ENCODE measurements at places on chromosomes 1 and 21.

DNA sequence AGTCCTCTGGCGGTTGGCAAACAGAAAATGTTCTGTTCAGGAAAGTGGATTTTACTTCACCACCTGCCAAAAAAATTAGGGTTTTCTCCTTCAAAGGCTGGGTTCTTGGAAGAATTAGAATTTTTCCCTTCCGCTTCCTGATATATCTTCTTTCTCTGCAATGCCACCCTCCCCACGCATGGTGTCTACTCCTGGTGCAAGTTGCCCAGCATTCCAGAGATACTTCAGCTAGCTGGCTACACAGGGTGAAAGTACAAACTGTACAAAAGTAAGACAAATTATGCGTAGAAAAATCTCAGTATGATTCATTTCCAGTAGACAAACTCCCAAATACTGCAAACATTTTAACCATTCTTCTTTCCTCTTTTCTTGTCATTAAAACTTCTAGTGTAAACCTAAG, 430.1 kb upstream of the ESRRG start:
- no peak for DNase-seq

DNA sequence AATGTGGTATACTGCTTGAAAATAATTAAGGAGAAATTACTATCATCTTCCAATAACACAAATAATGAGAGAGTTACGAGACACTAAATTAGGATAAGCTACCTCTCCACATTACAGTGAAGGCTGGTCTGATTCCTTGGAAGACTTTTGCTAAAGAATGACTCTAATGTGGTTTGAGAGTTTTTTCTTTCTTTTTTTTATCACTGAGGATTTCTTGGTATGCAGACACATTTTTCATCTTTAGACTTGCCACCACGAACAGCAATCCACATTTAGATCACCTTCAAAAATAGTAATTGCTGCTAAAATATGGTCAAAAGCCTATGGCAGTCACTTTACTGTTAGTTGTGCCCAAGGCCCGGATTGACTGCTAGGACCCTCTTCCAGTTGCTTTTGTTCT, 16.6 kb upstream of the TMEM35B start:
- DNase-seq = no peak

- DNase-seq = no peak
Measured at GRCh38 chr1:45629035-45629434, 5.2 kb upstream of the CCDC17 start.

DNA sequence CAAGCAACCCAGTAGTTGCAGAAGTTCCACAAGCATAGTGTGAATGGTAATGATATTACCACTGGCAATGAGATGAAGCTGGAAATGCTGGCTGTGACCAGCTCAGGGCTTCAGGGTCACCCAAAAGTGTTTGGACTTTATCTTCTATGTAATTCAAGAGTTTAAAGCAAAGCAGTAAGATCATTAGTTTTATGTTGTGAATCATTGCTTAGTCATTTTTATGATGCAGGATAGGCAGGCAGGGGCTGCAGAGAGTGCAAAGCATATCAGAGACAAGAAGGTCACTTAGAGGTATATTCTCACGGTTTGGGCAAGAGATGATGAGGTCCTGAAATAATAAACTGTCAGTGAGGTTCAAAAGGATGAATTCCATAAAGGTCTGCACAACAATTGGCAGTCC, 147.4 kb downstream of the OLFM3 start:
- no peak for DNase-seq

DNA sequence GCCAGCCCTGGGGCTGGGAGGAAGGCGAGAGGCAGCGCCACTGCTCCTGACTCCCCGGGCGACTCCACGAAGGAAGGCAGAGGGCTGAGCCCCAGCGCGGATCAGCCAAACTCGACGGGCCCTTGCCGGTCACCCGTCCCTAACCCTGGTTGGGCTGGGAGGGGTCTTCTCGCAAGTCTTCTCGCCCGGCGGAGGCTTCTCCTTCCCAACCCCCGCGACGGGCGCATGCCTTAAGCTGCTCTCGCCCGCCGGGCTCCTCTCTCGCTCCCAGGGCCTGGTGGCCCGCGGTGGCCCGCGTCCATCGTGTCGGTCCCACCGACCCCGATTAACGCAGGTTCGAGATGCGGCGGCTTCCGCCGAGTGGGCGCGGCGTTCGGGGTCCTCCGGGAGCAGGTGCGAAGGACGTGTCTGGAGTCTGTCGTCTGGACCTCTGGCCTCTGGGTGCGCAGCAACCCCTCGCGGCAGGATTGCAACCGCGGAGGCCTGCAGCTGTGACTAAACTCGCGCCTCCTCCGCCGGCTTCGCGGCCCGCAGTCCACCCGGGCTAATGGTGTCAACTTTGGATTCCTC, 29.0 kb upstream of the PPM1J start:
- DNase-seq = no peak

GRCh38 chr1:101992821-101993575, 3.7 kb downstream of the OLFM3 start:
- no peak for DNase-seq

GRCh38 chr1:27216466-27216865, 18.0 kb upstream of the WDTC1 start:
- no peak for DNase-seq

DNA sequence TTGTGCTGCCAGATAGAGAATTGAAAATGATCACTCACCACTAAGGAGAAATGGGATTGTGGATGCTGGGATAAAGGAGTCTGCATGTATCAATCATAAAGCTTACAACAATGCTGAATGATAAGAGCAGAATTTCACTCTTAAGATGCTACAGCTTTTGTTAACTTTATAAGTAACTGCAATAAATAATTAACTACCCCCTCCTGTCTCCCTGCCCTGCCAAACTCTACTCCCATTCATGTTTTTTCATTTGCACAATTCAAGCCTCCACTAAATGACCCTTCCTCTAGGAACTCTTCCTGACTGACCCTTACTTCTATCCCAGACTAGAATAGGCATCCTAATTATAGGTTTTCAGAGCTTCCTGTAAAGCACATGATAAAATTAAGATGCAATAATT, 14.9 kb downstream of the MTF1 start:
- no peak for DNase-seq

DNA sequence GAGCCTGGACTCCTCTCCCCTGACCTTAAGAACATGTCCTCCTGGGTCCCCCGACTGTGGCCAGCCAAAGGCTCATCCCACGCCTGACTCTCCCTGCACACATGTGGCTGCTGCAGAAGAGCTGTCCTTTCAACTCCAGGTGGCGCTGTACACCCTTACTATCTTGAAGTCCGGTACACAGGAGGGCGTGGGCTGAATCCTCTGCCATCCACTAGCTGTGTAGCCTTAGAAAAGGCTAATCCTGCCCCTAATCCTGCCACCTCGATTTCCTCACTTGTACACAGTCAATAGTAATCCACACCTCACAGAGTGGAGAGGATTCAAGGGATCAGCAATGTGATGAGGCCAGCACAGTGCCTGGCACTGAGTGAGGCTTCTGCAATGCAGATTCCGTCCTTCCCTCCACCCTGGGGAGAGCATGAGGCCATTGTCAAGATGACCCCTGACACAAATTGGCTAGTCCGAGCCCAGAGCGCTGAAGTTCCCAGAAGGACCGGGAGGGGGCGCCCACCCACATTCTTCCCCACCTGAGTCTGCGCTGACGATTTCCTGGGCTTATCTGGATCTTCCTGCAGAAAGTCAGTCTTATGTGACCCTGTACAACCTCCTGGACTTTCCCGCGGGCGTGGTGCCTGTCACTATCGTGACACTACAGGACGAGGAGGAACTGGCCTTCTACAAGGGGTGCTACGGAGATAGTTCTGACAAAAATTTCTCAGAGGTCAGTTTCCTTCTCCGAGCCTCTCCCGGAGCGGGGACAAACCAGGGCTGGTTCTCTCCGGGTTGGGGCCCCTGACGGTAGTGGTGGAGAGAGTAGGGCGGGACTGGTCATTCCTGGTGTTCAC, 47.1 kb upstream of the DMBX1 start:
- peak; percentile 95 for DNase-seq
